Activated T-helper 1 cell treated with Interleukin-2 at 50 U/mL for 16 hours (primary cell): ENCODE measurements at places on chromosomes 1 and 21.

DNA sequence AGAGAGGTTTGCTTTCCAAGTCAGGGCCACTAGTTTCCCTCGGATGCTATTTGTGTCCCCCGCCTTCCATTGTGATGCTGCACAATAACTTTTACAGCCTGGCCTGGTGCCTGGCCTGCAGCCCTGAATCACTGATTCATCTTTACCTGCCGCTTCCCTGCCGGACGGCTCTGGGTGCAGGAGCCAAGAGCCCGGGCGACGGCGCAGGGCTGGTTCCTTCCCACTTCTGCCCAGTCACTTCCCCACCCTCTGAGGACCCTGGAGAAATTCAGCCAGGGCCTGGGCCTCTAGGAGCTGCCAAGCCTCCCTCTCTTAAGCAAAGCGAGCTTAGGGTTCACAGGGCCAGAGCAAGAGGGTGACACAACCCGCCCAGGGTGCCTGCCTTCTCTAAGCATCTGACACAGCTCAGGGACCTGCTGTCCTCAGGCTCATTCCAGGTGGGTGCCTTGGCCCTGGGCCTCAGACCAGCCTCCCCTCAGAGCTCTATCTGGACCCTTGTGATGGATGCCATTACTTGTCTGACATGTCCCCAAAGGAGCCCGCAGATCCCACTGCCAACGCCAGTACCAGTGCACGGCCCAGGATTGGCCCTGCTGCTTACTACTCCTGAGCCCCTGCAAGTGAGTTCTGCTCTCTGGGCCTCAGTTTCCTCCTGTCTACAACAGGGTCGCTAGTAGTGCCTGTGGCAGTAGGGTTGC is 381.0 kb upstream of the VAMP3 start:
- DNase-seq = no peak

GRCh38 chr1:200022239-200022804 is 5.2 kb upstream of the NR5A2 start:
- no peak for DNase-seq

- no peak for DNase-seq
Observed at GRCh38 chr1:87121711-87122163, 206.9 kb upstream of the LMO4 start.

DNA sequence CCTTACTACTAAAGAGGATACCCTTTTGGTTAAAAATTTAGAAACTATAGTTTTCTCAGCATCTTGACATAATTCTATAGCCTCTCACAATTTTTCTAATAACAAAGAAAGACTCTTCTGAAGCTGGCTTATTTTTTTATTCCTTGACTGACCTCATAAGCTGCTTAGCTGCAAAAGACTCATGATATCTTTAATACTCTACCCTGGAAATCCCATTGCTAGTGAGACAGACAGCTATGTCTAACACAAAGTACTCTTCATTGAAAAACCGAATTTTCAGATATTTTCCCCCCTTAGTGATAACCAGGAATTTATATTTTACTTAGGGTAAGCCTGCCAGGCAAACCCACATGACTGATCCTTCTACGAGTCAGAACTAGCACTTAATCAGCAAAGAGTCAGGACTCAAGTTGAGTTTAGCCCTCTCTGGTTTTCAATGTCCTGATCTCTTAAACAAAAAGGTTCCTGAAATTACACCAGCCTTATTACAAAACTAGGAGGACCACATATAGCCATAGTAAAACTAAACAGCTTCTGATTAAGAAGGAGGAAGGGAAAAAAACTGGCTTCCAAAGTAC is 56.9 kb downstream of the ENAH start:
- no peak for DNase-seq

DNA sequence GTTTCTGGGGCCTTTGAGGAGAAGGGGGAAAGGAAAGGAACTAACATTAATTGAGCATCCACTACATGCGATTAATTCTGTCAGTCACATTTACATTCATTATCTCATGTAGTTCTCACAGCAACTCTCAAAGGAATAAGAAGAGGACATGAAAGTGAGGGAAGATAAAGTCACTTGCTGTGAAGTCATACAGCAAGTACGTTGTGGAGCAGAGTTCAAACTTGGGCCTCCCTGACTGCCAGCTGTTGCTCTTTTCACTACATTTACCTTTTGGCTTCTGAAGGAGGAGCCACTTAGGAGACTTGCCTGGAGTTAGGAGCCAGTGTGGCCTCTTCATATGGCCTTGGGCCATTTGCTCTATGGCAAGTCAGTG is 6.2 kb downstream of the ZNF691 start:
- no peak for DNase-seq

DNA sequence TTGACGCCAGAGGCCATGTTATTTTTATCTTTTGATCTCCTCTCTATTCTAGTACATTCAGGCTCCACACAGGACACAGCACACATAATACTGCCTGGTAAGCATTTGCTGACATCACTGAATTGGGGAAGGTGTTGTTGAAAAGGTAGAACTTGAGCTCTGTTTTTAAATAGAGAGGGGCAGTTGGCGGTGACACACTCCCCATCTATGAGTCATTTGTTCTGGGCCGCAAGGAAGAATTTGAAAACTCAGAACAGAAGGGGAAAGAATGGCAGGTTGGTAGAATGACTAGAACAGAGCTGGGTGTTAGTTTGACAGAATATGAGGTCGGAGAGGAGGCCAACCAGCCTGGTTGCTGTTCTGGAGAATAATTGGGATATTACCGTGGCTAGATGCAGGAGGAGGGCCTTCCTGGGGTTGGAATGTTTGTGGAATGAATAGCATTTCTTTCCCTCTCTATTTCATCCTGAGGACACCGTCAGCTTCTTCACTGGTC is 52.1 kb upstream of the ERRFI1 start:
- no peak for DNase-seq

DNA sequence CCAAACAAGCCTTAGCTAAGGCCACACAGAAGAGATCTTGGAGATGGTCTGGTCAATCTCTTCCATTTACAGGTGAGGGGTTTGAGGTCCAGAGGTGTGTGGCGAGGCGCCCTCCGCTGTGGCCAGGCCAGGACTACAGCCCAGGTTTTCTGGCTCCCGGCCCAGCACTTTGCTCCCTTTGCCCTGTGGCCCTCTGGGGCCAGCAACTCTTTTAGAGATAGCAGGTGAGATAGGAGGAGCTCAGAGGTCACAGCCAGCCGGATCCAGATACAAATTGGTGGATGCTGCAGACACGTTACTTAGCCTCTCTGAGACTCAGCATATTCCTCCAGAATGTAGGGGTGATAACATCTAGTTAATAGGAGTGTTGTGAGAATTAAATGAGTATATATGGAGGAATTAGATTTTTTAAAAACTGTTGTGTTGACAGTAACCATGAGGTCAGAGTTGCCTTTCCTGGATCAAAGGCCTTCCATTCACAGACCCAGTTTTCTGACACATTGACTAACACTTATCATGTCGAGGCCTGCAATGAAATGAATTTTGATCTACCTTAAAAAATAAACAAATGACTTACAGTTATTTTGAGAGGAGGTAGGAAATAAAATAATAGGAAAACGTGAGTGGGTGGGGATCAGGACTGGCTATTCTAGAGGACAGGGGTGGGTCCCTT is 16.6 kb downstream of the TEX35 start:
- DNase-seq = no peak

DNA sequence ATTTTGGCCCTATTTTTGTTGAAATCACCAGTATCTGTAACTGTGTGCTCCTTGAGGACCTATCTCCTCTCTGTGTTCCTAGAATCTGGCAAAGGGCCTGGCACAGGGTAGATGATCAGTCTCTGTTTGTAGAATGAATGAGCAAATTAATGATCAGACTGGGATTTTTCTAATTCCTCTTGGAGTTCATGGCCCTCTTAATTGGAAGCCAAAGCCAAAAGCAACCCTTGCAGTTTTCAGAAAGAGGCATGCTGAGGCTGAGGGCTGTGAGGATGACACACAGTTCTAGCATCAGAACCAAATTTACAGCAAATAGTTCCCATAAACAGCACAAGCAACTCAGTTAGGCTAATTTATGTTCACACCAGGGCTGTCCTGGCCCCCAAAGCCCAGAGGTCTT is 111.1 kb upstream of the BEND5 start:
- no peak for DNase-seq

GRCh38 chr1:97137862-97138514 is 416.4 kb downstream of the PTBP2 start:
- DNase-seq = no peak

- DNase-seq = no peak
Observed at GRCh38 chr1:117346206-117346928, 20.9 kb upstream of the MAN1A2 start.

GRCh38 chr1:241548008-241548407 is 15.8 kb downstream of the KMO start:
- no peak for DNase-seq

DNA sequence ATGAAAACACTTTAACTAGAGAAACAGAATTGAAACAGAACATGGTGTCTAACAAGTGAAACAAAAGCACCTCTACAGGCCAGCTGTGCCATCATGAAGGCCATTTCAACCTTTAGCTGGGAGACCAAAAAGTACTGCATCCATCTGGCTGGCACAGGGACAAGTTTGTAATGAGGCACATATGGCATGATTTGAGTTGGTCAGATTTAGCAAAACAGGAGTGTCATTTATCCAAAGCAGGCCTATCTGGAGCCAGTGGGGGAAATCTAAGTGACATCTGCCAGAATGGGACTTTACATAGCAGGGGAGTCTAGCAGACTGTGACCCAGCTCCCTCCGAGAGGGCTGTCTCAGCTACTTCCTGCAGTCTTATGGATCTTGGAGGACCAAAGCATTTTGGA is 51.9 kb downstream of the DNTTIP2 start:
- no peak for DNase-seq

DNA sequence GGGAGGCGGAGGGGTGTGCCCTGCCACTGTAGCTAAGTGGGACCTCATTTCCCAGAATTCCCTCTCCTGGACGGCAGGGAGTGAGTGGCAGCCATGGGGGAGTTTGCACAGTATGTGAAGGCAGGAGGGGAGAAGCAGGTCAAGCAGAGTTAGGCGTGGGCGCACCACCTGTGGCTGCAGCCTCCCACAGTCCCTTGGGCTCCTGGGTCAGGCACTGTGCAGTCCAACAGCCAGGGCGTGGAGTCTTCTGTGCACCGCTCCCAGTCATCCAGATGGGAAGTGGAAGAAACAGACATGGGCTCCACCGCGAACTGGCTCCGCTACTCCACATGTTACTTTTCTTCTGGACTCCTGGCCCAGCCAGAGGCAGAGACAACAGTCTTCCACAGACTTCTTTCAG is 85.4 kb upstream of the TIAM1 start:
- no peak for DNase-seq

GRCh38 chr1:235161685-235162327 is 756 bp upstream of the RBM34 start:
- no peak for DNase-seq

GRCh38 chr1:77265180-77265579 is 16.6 kb upstream of the AK5 start:
- no peak for DNase-seq

DNA sequence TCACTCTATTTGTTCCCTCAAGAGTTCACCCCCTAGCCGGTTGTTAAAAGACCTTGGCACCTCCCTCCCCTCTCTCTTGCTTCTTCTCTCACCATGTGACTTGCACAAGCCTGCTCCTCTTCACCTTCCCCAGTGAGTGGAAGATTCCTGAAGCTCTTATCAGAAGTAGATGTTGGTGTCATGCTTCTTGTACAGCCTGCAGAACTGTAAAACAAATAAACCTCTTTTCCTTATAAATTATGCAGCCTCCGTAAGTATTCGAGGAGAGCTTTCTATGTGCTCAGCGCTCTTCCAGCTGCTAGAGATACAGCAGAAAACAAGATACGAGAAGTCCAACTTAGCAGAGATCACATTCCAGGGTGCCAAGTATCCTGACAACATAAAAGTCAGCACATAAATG is 147.0 kb upstream of the RUNX1 start:
- DNase-seq = no peak

- DNase-seq = no peak
Observed at GRCh38 chr1:202888221-202888530, 773 bp downstream of the RABIF start.

DNA sequence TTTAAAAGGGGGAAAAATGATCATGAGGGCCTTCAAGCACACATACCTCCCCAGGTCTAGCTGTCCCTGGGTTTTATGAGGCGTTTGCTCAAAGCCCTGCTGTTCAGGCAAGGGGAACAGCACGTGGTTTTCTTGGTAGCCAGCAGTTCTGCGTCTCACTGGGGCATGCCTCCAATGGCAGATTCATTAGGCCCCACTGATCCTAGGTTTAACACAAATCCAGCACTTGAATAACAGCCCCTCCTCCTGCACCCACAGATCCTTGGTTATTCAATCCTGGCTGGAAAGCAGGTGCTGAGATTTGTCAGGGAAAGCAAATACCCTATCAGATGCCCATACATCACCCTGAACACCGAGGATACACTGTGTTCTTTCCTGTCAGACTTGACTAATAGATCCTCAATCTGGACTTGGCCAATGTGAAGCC is 106.4 kb downstream of the ZC3H11B start:
- DNase-seq = no peak

- no peak for DNase-seq
Observed at GRCh38 chr1:51330331-51331201, at the start of gene TTC39A. Gene TTC39A (minus strand): TSS chr1:51330562. CDS start chr1:51330477, 85 bp downstream.

- DNase-seq = no peak
Observed at GRCh38 chr1:228478912-228479711, 8.1 kb upstream of the RNF187 start.

DNA sequence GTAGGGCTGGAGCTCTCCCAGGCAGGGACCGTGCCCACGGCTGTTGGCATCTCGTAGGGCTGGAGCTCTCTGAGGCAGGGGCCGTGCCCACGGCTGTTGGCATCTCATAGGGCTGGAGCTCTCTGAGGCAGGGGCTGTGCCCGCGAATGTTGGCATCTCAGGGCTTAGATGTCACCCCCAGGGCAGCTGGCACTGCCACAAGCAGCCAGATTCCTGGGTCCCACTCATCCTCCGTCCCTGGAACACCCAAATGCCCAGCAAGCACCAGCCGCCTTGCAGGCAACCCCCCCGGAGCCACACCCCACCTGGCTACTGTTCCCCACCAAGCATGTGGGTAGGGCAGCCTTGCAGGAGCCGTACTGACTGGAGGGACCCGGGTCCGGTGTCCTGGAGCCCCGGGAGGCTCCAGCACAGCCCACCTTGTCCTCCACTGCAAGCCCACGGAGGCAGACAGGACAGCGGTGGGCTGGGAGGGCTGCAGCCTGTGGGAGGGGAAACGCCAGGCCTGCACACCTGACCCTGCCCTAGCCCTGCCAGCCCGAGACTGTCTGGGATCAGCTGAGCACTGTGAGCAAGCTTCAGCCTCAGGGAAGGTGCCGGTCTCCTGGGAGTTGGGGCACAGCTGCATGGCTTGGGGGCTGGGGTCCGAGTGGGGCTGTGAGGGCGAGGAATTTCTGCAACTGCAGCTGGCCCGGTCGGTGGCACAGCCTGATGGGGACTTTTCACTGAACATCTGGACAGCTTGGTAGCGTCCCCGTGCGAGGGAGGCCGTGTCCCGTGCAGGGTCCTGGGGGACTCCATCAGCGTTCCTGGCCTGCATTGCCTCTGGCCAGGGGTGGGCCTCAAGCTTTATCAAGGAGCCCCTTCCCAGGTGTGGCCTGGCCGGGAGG is 53.6 kb downstream of the COL18A1 start:
- DNase-seq = no peak

GRCh38 chr1:214224611-214225354 is 56.2 kb upstream of the SMYD2 start:
- DNase-seq = no peak

GRCh38 chr1:193181536-193181935 is 4.9 kb downstream of the B3GALT2 start:
- no peak for DNase-seq

GRCh38 chr1:167627615-167627864 is 2.5 kb upstream of the RCSD1 start:
- DNase-seq = no peak

- no peak for DNase-seq
Observed at GRCh38 chr1:33692206-33693188, 171.4 kb upstream of the HMGB4 start.
